ENCODE measurements at places on chromosomes 1 and 21. TPM values are rescaled to one million over a fixed set of nuclear protein-coding genes. Genes with fewer than 3 reads are reported as not detected.

The NCSTN gene
- 55.4 TPM for polyA plus RNA-seq

The ASCL5 gene
- not detected for polyA plus RNA-seq

The LHX8 gene
- not detected for polyA plus RNA-seq

The RGS1 gene
- not detected for polyA plus RNA-seq

The CTSK gene
- polyA plus RNA-seq, result 3.8 TPM

The MAP10 gene
- 1.5 TPM for polyA plus RNA-seq

The NR1I3 gene
- polyA plus RNA-seq, result 1.4 TPM

The ENO1 gene
- polyA plus RNA-seq, result 191 TPM

The G0S2 gene
- 1.0 TPM for polyA plus RNA-seq

The ABCG1 gene
- polyA plus RNA-seq, result 18.4 TPM

The JAM2 gene
- polyA plus RNA-seq, result 10.5 TPM

The IL20 gene
- polyA plus RNA-seq, result not detected

The TTC39A gene
- 2.2 TPM for polyA plus RNA-seq

The SPOCD1 gene
- polyA plus RNA-seq, result not detected

The C1orf94 gene
- not detected for polyA plus RNA-seq

The FCRL6 gene
- not detected for polyA plus RNA-seq

The AMY2A gene
- 6.9 TPM for polyA plus RNA-seq

The VCAM1 gene
- 0.71 TPM for polyA plus RNA-seq

The CLDN8 gene
- polyA plus RNA-seq, result not detected

The VAV3 gene
- polyA plus RNA-seq, result 33.7 TPM

All from Purkinje cell (primary cell).